GM19239 (cell line): ENCODE measurements at places on chromosomes 11 and 22.

DNA sequence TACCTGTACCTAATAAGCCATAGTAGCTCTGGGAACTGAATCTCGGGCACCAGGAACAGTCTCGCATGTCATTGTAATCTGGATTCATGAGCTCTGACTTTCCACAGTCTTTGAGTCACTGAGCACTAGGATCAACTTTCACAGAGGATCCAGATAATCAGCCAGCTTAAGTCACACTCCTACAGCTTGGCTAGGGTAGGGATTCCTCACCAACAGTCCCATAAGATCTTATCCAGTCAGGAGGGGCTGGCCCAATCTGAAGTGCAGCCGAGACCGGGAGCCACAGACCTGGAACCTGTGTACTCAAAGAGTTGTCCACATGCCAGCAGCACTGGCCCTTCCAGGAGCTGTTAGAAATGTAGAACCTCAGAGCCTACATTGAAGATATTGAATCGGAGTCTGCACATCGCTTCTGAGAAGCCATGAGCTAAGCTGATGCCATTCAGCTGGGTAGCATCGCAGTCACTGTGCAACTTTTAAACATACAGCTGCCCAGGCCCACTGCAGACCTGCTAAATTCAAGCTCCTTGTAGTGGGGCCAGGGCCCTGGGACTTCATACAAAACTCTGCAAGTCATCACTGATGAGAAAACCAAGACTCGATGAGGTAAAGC lies 538.8 kb upstream of the B3GAT1 start:
- DNase-seq: no peak

- DNase-seq: no peak
These were observed 25.7 kb downstream of the OPCML start for GRCh38 chr11:133506551-133507094.

DNA sequence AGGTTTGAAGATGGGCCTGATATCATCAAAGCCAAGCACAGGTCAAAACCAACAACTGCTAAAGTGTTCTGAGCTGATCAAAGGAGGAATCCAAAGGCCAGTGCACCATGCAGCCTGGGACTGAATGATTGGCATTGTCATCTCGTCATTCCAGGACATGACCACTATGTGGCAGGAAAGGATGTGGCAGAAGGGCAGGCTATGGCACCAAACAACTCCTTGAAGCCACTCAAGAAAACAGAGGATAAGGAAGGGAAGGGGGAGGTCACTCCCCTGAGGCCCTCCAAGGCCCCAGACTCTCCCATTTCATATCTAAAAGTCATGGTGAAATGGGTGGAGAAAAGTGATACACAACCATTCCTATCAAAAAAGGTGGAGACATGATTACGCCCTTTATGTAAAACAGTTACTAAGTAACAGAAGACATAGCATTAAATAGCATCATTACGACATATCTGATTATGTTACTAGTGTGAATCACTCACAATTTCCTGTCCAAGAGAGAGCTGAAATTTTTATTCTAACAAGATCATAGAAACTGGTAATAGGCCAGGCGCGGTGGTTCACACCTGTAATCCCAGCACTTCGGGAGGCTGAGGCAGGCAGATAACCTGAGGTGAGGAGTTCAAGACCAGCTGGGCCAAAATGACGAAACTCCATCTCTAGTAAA lies 49.3 kb downstream of the AHNAK start:
- no peak for DNase-seq

DNA sequence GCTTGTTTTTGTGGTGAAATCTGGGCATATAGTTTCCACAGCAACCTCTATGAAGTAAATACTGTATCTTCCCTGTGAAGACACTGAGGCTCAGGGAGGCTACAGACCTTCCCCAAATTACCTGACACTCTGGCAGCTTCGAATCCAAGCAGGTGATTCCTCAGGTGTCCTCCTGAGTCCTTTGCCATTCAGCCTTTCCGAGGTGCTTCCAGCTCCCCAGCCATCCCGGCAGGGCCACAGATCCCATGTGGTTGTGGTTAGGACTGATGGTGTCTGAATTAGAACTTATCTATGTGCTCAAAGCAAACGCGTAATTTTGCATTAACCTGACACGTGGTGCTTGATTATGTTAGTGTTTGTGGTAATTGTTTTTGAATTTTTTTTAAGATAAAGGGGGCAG lies 785.6 kb downstream of the BRD1 start:
- DNase-seq: no peak

GRCh38 chr11:73001615-73002014 lies 140.5 kb downstream of the FCHSD2 start:
- DNase-seq: no peak
